ENCODE measurements at places on chromosomes 11 and 22.

- no peak for DNase-seq
These were observed 8.3 kb downstream of the GAS2 start for GRCh38 chr11:22674470-22675439.

- DNase-seq, result no peak
These were observed 132.4 kb downstream of the TENM4 start for GRCh38 chr11:79308429-79308828.

DNA sequence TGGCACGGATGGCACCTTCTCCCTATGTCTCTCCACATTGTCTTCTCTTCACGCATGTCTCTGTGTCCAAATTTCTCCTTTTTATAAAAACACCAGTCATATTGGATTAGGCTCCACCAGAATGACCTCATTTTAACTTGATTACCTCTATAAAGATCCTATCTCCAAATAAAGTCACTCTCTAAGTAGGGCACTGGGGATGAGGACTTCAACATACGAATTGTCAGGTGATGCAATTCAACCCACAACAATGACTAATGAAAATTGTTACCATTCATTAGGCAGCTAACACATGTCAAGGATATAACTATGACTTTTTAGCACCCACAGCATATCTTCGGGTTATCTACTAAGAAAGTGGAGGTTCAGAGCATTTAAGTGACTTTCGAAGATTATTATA lies 55.5 kb upstream of the USP47 start:
- no peak for DNase-seq

DNA sequence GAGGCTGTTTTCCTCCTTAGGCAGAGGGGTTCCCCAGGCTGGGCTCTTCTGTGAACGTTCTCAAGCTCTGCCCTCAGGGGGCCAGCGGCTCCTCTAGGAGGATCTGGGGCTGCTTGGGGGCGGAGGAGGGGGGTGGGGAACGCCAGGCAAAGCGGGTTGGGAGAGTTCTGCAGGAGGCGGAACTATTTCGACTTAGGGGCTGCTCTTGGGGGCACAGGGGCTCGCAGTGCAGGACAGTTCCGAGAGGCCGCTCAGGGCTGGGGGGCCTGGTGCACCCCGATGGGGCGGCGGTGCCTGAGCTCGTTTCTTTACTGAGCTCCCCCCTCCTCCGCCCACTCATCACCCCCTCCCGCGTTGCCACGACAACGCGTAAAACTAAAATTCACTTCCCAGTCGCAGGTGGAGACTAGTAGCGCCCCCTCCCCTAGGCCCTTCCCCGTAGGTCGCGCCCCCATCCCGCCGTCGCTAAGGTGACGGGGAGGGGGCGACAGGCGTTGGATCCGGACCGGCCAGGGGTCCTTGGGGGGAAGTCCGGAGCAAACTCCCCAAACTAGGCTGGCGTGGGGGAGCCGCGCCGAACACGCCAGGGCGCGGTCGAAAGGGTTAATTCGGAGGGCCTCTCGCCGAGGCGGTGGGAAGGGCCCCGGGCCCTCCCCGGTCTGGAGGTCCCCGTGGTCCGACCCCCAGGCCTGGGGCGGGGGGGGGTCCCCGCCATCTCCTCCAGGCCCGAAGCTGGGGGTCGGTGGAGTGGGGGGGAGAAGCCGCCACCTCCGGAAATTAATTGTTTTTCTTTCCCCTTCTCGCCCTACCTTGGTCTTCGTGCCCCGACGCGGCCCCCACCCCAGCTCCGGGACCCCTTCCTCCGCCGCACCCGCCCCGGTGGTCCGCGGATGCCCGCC lies 857 bp downstream of the SHANK3 start:
- no peak for DNase-seq

GRCh38 chr22:26516503-26516902 lies 4.2 kb upstream of the TFIP11 start:
- DNase-seq, result no peak

Measured in dorsolateral prefrontal cortex (tissue), 122 donors.